GM12864 (cell line): ENCODE measurements at places on chromosomes 2 and 18.

DNA sequence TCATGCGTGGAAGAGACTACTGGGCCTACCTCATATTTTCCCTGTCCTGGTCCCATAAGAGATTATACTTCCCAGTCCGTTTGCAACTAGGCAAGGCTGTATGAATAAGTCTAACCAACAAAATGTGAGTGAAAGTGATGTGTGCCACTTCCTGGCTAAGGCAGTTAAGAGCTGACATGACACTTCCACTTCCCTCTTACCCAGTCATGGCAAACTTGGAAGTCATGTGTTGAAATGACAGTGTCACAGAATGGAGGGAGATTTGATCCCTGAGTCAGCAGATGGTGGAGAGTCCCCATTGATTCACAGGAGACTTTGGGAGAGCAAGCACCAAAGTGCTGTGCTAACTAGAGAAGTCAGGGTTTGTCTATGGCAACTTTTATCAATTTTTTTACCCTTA is 36.4 kb downstream of the TACR1 start:
- no peak for DNase-seq

GRCh38 chr2:85765081-85765731 is 11.4 kb downstream of the ATOH8 start:
- no peak for DNase-seq

- DNase-seq = no peak
Observed at GRCh38 chr18:58363767-58364540, 264.9 kb downstream of the ALPK2 start.

DNA sequence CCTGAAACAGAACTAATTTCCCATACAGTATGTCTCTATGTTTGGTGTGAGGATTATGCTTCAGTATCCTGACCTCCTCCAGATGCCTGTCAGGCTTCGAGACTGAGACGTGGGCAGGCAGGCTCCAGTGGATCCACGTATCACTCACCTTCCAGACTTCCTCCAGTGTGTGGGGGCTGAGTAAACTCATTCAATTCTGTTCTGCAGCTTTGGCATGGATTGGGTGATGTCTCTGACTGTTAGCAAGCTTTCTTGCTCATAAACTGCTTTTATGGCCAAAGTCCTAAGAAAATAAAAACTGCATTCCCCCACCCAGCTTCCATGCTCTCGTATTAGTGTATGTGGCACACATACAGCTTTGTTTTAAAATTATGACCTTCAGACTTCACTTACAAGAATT is 53.6 kb downstream of the CCDC93 start:
- DNase-seq = no peak

DNA sequence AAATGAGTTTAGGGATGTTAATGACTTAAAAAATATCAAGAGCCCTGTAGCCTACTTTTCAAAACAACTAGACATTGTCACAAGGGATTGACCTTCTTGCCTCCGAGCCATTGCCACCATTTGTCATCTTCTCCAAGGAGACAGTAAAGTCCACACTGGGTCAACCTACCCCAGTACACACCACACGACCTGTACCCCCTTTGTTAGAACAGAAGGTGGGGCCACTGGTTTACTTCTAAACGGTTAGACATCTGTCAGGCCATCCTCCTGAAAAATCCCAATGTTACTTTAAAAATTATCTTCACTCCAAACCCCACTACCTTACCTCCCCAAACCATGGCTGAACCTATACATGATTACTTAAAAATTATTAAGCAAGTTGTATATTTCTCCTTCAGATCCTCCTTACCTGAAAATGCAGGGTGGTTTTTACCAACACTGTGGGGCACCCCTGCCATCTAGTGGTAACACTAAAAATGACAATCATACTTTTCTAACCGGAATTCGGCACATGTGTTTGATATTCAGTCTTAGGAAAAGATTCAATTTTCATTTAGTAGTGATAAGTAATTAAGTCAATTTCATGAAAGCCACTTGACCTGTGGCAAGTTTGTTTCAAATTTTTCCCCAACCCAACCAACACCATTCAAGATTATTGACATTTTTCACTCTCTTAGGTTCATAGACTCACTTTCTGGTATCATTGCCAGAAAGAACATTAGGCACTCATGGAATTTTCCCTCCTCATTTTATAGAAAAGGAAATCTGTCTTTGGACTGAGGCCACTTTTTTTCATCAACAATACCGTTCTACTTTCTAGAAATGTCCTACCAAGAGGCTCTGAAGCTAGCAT is 265.3 kb upstream of the PKDCC start:
- no peak for DNase-seq

- no peak for DNase-seq
Observed at GRCh38 chr2:174673440-174673839, 75.8 kb upstream of the WIPF1 start.

DNA sequence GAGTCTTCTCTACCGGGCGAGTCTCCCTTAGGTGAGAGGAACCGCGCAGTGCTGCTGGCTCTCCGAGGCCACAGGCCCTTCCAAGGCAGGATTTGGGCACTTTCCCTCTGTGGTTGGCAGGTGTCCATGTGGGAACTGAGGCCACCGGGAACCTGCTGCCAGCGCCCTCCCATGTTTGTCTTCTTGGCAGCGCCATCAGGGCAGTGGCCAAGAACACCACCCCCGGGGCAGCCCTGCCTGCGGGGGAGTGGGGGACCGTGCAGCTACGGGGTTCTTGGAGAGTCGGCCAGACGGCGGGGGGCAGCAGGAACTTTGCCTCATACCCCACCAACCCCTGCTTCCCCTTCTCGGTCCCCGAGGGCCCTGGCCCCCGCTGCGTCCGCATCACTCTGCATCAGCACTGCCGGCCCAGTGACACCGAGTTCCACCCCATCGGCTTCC is 10.0 kb downstream of the CAPN10 start:
- DNase-seq = no peak

DNA sequence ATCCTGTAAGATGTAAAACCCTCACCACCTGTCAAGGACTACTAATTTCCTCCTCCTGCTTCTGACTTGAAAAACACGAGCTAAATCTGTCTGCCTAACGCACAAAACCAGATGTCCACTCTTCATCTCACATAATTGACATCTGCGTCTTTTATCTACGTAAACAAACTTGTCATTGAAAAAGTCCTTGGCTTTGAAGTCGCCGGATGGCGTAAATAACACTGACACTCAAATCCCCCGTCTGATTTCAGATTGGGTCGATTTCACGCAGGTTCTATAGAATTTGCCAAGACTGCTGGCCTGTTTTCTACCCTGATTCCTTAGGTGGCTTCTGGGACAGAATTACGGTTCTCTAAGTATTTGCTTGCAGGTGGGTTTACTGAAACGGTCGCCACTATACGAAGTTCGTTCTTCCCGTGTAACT is 539 bp upstream of the MOB4 start:
- DNase-seq = no peak

- no peak for DNase-seq
Observed at GRCh38 chr2:131029812-131030211, 63.4 kb downstream of the FAM168B start.

DNA sequence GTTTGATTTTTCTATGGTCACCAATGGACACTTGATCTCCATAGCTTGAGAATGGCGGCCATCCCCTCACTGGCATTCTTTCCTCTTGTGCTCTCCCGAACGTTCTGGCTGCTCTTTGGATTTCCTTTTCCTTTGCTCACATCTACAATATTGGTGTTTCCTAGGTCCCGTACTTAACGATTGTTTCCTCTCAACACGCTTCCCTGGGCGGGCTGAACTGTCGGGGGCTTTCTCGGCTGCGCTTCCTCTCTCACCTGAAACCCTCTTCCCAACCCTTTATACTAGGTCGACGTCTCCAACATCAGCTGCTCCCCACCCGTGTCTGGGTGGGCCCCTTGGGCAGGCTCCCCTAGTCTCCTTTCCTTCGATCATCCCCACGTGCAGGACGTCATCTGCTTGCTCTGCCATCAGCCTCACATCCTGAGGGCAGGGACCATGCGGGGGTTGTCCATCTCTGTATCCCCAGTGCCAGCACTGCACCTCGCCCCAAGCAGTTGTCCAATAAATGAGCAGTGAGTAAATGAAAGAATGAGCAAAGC is 634 bp upstream of the DIS3L2 start:
- DNase-seq = no peak

DNA sequence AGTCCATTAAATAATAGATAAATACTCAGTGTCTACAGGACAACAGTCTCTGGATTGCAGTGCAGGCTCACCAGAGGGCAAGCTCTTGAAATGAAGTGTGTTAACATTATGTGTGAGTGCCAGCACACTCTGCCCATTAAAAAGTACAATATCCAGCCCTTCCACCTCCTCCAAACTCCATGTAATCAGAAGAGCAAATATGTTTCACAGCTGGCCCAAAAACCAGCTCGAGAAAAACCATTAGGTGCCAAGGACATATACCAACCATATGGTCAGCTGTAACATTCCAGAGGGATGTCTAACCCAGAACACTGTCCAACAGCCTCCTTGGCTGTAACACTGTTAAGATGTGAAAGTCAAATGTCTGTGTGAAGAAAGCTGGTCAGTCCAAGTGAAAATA is 112.2 kb downstream of the ZNF385B start:
- no peak for DNase-seq

DNA sequence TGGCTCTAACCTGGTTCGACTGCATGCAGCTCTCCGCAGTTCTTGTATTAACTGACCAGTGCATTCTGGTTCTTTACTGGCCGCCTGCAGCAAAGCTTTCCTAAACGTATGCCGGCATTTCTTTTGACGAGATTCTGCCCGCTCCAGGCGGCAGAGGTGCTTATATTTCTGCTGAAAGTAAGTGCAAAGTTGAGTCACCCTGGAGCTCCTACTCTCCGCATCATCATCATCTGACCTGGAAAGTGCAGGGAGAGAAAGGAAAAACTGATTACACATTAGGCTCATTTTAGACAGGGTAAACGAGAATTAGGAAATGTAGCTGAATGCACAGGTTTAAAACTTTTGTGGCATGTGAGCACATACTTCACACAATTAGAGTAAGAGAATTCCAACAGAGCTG is 57.9 kb downstream of the INO80D start:
- DNase-seq = no peak

DNA sequence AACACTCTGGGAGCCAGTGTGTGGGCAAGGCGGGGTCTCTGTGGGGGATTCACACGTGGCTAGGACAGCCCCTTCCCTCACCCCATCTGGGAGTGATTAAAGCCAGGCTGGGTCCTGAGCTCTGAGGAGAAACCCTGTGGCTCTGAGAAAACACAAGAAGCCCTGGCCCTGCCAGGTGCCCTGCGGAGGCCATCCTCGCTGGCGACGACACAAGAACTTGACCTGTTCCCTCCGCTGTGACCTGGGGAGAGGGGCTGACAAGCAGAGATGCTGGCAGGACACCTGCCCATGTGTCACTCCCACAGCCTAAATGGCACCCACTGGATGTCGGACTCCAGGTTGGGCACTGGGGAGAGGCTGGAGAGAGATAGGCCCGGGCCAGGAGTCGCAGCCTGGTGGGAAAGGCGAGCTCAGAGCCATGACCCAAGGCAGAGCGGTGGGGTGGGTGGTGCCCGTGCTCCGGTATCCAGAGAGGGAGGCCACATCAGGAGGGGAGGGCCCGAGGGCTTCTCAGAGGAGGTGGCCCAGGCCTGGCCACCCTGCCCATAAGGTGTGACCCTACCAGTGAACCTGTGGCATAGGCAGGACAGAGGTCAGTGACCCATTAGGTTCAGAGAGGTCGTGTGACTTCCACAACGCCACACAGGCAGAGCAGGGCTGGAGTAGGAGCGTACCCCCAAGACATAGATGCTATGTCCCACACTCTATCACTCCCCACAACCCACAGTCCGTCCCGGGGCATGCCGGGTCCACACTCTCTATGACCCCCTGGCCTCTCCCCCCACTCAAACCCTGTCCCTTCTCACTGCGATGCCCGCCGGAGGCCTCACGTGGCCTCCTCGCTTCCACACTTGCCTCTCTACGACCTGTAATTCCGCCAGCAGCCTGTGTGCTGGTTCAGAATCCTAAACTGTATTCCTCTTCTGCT is 59.4 kb upstream of the HPCAL1 start:
- DNase-seq = no peak

GRCh38 chr2:62568983-62569837 is 63.2 kb upstream of the TMEM17 start:
- no peak for DNase-seq

- no peak for DNase-seq
Observed at GRCh38 chr18:72456802-72457201, 87.3 kb downstream of the CBLN2 start.

GRCh38 chr18:48354746-48355260 is 54.4 kb downstream of the ZBTB7C start:
- DNase-seq = no peak

- DNase-seq = no peak
Observed at GRCh38 chr2:132754392-132754791, 84.4 kb upstream of the LYPD1 start.

DNA sequence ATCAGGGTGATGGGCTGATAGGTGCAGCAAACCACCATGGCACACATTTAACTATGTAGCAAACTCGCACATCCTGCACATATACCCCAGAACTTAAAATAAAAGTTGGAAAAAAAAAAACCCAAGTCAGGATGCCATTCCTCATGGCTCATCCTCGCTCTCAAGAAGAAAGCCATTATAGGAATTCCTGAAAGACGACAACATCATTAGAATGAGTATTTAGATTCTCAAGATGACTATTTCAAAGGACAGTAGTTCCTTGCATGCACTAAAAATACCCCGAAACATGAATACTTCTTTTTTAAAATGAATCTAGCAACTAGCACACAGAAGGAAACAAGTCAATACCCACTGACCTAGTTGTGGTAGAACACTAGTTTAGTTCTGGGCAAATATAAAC is 285.8 kb upstream of the REV1 start:
- DNase-seq = no peak

DNA sequence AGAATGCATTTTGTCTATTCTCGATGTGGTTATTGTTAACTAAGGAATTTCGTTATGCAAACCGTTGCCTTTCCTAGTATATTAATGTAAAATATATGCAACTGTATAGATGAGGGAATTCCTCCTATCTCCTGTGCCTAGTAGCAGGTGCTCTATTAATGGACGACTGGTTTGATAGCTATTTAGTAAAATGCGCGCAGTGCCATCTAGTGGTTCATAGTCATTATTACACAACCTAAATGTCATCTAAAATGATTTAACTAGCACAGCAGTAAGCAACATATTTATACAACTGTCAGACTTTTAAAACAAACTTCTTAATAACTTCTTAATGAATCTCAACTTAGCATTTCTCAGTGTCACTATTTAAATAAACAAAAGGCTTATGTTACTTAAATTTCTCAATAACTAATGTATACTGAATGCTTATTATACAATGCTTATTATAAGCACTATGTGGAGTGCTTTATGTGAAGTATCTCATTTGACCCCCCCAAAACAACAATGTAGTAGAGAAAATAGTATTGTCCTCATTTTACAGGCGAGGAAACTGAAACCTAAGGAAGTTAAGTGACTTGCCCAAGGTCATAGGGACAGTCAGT is 77.9 kb downstream of the DTNA start:
- DNase-seq = peak; percentile 45

- DNase-seq = no peak
Observed at GRCh38 chr2:142478206-142478605, 347.4 kb upstream of the LRP1B start.

DNA sequence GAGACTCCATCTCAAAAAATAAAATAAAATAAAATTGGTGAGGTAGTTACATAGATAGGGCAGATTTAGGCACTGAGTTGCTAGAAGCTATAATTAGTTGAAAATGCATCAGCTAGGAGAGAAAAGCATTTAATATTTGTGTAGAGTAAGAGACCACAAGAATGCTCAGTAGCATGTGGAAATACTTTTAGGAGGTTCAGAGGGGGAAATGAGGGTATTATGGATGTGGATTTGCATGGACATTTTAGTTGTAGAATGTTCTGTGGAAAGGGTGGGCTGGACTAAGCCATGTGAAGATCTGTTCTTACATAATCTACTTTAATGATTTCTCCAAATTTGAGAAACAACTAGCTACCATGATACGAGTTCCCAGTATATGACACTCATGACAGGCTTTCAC is 95.5 kb downstream of the ATP9B start:
- DNase-seq = no peak
